T-helper 17 cell (primary cell): ENCODE measurements at places on chromosomes 2 and 18.

- DNase-seq, result no peak
These were observed 31.1 kb upstream of the ATP6V1B1 start for GRCh38 chr2:70904371-70905216.

GRCh38 chr2:160220545-160221009, 20.5 kb upstream of the ITGB6 start:
- no peak for DNase-seq

GRCh38 chr2:73072129-73072395, 550 bp upstream of the SFXN5 start:
- DNase-seq, result no peak

DNA sequence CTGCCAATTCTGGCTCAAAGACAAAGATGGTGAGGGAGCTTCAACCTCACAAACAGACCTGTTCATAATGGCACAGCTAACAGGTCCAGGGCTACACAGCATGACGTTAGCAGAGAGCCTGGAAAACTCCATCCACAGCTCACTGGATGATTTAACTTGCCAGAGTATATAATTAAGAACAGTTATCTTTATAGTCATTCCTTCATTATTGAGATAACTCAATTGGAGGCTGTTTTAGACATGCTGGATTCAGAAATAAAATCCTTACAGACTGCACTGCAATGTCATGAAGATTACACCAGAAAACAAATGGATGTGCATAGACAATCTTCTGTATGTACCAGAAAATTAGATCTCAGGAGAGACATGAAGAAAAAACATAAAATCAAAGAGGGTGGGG, 55.1 kb upstream of the LYPD1 start:
- DNase-seq, result no peak

DNA sequence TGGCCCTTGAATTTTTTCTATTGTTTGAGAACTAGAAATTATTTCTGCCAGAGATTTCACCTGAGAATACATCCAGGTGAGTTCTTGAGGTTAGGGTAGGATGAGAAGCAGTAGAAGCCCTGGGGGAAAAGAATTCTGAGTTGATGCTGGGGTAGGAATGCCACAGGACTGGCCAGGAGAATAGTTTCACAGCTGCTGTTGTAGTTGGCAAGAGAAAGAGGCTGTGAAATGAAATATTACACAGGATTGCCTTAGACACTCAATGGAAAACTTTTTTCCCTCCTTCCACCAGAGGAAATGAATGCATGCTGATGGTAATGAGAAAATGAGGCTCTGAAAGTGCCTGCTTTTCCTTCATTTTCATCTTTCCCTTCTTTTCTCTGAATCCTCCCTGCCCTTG, 54.6 kb downstream of the PRKCE start:
- DNase-seq, result no peak

DNA sequence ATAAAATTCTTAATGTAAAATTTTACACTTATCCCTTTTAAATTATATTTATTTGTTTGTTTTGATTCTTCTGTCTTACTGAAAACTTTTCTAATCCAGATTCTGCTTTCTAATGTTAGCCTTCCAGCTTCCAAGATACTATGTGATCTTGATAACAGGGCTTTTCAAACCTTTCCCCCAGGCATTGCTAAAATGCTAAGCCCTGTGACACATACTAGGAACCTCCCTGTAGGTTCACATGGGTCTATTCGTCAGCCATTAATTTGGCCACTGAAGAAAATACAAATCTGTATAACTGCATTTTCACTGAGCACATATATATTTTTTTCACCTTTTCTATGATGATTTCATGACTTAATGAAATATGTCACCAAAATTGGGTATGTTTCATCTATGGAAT, 92.8 kb upstream of the MAP4K3 start:
- DNase-seq, result no peak

DNA sequence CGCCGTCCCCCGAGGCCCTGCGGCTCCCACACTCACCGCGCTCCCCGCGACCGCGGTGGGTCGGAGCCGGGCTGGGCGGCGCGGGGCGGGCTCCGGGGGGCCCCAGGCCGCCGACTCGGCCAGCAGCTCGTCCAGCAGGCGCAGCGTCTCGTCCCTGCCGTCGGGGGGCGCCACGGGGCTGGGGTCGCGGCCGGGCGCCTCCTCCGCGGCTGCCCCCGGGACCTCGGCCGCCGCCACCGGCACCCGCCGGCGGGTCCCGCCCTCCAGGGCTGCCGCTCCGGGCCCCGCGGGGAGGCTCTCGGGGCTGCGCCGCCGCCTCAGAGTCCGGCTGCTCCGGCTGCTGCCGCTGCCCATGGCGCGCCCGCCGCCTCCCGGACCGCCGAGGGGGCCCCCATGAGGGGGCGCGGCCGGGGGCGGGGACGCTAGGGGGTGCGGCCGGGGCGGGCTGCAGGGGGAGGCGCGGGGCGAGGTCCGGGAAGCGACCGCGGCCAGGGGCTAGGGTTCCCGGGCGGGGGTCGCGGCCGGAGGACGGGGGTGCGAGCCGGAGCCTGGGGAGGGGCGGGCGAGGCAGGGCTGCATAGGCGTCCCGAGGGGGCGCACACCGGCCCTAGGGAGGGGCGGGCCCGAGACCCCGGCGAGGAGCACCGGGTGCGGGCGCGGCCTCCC, at the start of gene CYS1:
CYS1 (minus strand) TSS at position 542 of the 666 bp plus-strand sequence; CDS start at position 354, 188 bp downstream.
- no peak for DNase-seq

GRCh38 chr2:112784199-112785189, at the start of gene IL1A:
Gene IL1A (minus strand): TSS chr2:112784493. CDS start chr2:112783770, 723 bp downstream.
- DNase-seq, result no peak

DNA sequence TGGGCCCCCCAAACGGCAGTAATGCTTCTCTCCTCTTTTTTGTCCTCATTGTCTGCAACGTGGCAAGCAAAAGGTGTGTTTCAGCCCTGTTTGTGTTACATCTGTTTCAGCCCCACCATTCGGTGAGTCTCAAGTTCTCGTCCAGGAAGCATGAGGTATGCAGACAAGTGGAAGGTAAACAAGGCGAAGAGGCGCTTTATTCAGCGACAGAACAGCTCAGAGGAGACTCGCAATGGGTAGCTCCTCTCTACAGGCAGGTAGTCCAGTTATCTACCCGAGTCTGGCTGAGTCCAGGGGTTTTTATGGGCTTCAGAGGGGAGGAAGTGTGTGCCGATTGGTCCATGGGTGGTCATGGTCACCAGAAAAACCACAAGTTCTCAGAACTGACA, 733.4 kb upstream of the CDH7 start:
- no peak for DNase-seq

- no peak for DNase-seq
These were observed 127.8 kb downstream of the MYO3B start for GRCh38 chr2:170305711-170306110.

GRCh38 chr18:48671561-48671945, 132.7 kb downstream of the CTIF start:
- no peak for DNase-seq

DNA sequence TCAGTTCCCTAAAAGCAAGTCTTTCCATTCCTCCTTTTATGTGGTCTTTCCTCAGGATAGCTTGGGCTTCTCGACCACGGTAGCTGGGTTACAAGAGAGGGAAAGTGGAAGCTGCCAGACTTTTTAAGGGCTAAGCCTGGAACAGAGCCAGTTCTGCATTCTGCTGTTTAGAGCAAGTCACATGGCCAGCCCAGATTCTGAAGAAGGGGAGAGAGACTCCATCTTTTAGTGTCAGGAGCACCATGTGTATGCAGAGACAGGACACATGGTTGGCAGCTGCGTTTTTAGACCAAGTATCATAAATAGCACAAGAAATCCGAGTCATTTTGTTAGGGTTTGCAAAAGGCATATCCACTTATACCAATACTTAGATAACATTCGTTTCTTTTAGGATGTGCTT, 4.7 kb downstream of the HMSD start:
- DNase-seq, result no peak

DNA sequence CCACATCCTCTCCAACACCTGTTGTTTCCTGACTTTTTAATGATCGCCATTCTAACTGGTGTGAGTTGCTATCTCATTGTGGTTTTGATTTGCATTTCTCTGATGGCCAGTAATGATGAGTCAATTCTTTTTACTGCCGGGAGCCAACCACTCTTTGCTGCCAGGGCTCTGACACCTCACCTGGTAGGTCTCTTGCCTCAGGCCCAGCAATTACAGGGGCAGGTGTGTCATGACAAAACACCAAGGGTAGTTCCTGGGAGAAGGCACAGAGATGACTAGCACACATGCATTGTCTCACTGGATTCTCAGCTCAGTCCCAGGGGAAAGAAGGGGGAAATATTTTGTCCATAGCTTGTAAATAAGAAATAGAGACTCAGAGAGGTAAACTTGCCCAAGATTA, 122.3 kb downstream of the CHST9 start:
- no peak for DNase-seq

DNA sequence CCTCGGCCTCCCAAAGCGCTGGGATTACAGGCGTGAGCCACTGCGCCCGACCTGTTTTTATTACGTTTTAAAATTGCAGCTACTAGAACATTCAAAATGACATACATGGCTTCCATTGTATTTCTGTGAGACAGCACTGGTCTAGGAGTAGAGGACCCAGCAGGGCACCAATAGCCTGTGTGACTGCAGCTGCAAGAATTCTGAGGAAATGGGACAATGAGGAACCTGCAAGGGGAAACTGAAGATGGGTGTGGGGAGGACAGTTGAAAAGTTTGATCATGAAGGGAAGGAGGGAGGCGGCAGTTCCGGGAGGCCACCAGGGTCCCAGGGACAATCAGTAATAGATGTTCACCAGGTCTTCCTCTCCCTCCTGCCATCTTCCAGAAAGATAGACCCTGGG, 13.9 kb upstream of the DNPEP start:
- DNase-seq, result no peak

- DNase-seq, result no peak
These were observed 168.0 kb downstream of the BCL2 start for GRCh38 chr18:63151539-63151938.

DNA sequence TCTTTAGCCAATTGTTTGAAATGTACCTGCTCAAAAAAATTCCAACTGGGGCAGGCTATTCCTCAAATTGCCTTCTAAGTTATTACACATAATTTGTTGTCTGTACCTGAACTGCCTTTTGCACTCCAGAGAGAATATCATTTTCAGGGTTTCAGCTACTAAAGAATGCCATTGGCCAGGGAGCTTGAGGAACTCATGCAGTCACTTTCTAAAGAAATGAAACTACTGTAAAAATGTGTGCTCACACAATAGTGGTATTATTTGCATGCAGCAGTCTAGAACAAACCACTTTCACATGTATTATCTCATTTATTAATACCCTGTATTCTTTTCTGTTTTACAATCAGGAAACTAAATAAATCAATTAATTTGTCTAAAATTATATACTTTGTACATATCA, 152.2 kb downstream of the PID1 start:
- DNase-seq, result no peak

- no peak for DNase-seq
These were observed 78.3 kb upstream of the POMC start for GRCh38 chr2:25246558-25247290.

GRCh38 chr2:207255565-207256470, 90.1 kb upstream of the KLF7 start:
- no peak for DNase-seq

DNA sequence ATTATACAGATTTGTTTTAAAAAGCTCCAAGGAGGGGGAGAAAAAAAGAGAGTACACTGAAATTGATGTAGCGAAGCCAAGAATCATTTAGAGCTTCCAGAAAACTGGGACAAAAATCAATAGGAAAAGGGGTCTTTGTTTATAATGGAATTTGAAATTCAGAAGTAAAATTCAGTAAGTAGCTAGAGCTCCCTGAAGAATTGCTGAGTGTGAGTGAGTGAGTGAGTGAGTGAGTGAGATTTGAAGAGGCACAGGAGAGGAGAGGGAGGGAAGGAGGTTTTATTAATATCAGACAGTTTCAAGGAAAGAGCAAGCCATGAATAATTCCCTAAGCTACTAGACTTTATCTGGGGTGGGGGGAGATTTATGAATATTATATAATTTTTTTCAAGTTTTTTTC, 60.7 kb upstream of the ARHGAP28 start:
- DNase-seq, result no peak

- no peak for DNase-seq
These were observed 17.0 kb downstream of the SNED1 start for GRCh38 chr2:241015439-241015838.

DNA sequence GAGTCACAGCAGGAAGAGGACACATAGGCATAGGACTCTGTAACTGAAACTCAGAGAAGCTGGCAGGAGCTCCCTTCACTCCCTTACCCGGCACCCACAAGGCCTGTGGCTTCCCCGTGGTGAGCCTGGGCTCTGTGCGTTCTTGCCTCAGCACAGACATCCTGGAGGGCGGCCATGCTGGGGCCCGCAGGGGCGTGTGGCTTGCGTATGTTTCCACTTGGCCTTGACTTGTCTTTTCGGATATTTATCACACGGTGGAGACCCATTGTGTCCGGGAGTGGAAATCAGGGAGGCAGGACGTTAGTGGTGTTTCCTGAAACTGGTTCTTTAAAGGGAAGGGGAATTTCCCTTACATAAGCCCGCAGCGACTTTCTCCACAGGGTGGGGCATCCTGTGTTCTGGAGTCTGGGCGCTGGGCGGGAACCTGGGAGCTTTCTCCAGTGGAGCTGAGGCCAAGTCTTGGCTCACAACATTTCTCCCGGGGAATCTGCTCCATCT, 49.9 kb upstream of the EML6 start:
- no peak for DNase-seq

DNA sequence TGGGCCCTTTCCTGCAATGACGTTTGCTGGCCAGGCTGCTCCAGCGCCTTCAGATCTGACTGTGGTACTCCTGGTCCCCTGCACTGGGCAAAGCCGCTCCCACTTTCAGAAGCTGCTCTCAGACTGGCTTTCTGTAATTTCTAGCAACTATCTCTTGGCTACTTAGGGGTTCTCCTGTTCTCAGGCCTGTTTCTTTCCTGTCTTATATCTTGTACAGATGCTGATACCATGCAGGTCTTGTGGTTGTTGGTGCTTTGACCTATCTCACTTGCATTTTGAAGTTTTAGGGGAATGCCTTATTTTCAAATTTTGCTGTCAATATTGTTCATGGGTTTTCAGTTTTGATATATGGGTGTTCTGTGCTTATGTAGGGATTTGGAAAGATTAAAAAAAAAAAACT, 145.8 kb downstream of the CLIP4 start:
- DNase-seq, result no peak

DNA sequence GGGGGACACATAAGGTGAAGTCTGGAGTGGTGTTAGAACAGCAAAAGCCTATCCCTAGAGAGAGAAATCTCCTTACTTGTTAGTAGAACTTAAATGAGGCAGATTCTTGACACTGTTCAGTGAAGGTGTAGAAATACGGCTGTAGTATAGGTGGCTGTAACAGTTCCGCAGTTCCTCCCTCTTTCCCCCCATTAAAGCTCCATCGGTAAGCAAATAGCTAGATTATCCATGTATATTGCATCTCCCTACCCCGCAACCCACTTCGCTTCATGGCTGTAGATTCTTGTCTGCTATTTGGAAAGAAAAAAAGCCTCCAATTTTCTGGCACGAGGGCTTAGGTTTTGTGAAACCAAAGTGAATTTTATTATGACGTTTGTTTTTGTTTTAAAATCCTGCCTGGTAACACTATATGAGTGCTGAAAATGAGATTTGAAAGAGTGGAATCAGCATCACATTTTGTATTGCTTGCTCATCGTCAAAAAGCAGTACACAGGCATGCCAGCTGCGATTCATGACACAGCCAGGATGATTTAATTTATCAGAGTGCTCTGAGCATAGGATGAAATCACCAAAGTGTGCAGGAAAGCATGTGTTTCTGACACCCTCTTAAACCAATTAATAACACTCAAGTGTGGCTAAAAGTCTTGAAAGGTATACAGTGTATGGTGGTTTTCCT, 1.4 kb downstream of the FAM171B start:
- DNase-seq, result no peak

- DNase-seq, result no peak
These were observed 47.3 kb downstream of the CABLES1 start for GRCh38 chr18:23182606-23183005.

GRCh38 chr2:221075203-221075602, 496.9 kb downstream of the EPHA4 start:
- no peak for DNase-seq
